NCI-H1436 treated with DMSO at 0.1 percent for 48 hours (cell line): ENCODE measurements at places on chromosomes 2 and 18.

DNA sequence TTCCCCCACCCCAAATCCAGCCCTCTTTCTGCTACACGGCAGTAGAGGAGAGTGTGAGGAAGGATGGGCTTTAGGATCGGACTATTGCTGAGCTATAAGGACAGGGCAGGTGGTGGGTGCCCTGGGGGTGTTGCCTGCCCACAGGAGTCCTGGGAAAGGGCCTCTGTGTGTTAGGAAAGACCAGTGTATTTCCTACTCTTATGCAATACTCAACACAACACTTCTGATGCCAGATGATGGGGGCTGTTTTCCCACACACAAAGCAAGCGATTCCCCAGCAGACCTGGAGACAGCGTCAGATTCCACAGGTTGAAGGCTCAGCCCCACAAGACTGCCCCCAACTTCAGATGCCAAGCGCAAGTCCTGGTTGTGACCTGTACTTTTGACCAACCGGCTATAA, 91.0 kb upstream of the LCLAT1 start:
- no peak for DNase-seq

DNA sequence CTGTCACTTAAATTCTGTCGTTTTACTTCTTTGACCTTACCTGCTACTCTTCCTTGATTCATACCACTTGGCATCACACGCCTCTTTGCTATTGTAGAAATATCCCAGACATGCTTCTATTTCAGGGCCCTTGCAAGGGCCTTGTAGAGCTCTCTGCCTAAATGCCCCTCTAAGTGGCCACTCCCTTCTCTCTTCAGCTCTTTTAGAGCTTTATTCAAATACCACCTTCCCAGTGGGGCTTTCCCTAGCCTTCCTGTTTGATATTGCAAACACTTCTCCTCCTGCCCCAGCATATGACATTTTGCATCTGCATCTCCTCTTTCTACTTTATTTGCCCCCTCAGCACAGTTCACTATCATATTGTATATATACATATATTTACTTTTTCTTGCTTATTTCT, 54.0 kb downstream of the PELI1 start:
- no peak for DNase-seq

DNA sequence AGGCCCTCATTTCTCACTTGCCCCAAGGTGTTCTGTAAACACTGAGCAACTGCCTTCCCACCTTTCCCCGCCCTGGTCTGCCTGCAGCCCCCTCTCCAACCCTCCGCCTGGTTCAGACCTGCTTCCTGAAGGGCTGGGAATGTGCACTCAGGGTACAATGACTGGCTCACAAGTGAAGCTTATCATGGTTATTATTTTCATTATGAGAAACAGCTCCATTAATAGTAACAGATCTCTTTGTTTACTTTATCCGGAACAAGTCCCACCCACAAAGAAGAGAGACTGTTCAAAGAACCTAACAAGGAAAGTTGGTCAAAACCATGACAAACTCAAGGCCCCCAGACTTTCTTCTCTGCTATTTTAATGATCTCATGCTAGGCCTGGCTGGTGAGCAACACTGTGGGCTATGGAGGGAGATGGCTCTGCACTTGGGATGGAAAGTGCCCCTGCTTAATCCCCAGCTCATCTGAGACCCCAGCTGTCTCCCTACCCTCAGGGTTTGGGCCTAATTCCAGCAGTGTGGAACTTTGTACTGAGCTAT, 36.7 kb downstream of the ARHGAP25 start:
- no peak for DNase-seq

DNA sequence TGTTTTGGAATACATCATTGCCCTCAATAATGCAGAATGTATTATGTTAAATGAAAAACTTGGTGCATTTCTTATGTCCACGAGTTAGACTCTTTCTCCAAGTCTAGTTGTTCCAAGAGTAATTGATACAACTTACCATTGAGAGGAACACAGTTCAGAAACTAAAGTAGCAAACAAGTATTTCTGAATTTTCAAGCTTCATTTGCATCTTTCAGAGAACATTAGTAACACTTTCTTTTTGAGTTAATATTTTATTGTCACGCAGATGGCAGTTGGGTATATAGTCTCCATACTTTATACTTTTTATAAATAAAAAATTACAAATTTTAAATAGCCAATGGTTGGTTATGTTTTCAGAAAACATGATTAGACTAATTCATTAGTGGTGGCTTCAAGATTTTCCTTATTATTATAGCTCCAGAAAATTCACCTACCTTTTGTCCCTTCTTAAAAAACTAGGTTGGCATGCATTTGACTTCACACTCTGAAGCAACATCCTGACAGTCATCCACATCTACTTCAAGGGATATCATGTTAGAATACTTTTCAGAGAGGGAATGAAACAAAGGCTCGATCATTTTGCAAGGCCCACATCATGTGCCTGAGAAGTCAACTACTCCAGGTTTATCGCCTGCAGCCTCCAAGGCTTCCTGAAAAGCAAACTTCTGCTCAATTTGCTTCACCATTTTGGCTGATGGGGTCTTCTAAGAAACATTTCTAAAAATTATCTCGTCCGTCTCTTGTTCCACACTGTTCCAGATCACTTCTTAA, 29.9 kb downstream of the LYPD6B start:
- DNase-seq, result no peak

DNA sequence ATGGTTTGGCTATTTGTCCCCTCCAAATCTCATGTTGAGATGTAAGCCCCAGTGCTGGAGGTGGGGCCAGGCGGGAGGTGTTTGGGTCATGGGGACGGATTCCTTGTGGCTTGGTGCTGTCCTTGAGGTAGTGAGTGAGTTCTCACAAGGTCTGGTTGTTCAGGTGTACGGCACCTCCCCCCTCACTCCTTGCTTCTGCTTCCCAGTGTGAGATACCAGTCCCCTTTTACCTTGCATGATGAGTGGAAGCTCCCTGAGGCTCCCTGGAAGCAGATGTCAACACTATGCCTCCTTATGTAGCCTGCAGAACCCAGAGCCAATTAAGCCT, 232.6 kb downstream of the LDLRAD4 start:
- DNase-seq, result no peak

DNA sequence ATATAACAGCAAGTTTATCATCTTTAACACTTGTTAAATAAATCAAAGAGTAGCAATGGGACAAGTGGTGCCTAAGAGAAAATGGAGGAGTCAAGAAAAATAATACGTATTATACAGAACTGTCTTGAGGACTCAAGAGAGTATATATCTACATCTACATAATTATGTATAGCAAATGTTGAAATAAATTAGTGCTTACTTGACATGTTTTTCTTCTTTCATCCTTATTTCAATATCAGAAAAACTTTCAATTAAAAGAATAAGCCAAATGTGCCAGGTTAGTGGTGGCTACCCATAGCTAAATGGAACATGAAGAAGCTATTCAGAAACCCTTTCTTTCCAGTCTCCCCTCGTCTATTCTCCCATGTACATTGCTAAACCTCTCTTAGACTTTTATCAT, 267.3 kb upstream of the SPOPL start:
- no peak for DNase-seq

GRCh38 chr18:8397034-8397433, 212.2 kb upstream of the RAB12 start:
- DNase-seq, result no peak

DNA sequence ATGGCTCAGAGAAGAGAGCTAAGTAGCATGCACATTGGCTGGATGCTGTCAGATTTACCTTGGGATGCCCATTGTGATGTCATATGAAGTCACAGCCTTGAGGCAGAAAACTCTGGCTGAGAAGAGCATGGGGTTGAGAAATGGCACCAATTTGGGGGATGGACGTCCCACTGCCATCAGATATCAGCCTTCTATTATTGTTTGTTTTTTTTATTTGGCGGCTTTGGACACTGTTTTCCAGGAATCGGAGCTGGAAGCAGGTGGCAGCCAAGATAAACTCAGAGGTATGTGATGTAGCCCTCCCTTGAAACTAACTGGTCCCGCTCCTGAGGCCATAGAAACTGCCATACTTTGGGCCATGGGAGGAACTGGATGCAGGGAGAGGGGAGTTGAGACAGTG, 40.6 kb downstream of the GCKR start:
- DNase-seq, result no peak

GRCh38 chr18:57836557-57836956, 33.4 kb upstream of the ATP8B1 start:
- DNase-seq, result no peak

DNA sequence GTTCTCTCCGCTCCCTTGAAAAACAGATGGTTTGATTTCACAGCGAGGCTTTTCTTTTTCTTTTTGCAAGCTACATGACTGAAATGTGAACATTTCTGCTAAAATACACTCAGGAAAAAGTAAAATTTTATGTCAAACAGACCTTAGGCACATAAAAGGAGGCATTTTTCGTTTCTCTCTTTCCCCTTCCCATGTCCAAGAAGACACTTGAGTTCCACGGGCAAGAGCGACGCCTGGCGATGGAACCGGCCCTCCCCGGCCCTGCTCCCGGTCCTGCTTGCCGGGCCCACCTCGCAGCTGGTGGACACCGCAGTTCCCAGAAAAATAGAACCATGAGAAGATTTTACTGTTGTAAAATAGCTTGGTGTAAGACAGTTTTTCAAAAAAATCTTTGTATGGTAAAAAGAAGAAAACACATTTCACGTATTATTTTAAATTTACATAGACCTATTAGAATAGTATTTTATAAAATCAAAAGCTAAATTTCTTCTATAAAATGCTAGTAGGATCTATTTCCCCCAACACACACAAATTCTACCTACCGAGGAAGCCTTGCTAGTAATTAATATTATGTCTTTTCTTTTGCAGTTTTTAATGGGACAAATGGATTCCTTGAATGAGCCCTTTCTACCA, 2.3 kb upstream of the ALKAL2 start:
- no peak for DNase-seq

- DNase-seq, result no peak
Measured at GRCh38 chr2:138293045-138293444, 208.5 kb upstream of the SPOPL start.

DNA sequence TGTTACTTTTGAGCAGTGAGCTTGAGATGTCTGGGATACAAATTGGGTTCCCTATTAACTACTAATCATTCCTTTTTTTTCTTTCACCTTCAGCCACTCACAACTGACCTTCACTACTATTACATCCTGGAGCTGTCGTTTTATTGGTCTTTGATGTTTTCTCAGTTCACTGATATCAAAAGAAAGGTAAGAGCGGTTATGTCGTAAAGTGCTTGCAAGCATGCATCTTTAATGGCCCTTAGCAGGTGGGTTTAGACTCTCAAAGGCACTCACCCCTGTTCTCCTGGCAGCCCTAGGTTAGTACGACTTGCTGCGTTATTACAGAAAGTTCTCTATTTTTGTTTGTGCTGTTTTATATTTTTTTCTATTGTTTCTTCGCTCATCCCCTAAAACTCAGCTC, 107.6 kb upstream of the NOSTRIN start:
- no peak for DNase-seq

DNA sequence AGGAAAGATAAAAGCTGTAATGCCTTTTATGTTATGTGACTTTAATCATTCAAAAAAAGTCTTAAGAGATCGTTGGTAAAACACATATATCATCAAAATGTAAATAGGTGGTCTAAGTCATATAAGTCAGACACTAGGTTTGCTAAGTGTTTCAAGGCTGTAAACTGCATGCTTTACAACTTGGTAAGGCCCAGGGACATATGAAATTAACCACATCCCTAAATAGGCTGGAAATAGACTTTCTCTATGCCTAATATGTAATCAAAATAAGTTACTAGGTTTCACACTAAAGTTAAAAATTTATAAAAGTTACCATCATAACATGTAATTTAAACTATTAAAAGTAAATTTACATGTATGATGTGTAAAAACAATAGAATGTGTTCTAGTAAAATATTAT, 946.3 kb upstream of the LRATD1 start:
- DNase-seq, result no peak

DNA sequence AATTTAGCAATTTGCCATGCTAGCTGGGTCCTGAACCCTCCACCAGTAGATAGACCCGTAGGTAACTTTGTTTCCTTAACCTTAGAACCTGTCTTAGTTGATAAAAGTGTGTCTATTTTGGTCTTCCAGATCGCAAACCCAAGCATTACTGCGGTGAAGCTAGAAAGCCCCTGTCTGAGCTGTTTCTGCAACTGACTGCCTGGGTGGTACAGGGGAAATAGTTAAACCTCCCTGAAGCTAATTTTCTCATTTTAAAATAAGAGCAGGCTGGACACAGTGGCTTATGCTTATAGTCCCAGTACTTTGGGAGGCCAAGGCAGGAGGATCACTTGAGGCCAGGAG, 101.7 kb upstream of the MSH2 start:
- no peak for DNase-seq

GRCh38 chr2:54767921-54768320, 44.5 kb downstream of the EML6 start:
- DNase-seq, result no peak

- no peak for DNase-seq
Measured at GRCh38 chr2:172858473-172858745, 122.8 kb downstream of the RAPGEF4 start.

- DNase-seq, result no peak
Measured at GRCh38 chr2:122034777-122035176, 279.3 kb downstream of the TSN start.

GRCh38 chr2:152694161-152694661, 23.1 kb downstream of the PRPF40A start:
- no peak for DNase-seq

DNA sequence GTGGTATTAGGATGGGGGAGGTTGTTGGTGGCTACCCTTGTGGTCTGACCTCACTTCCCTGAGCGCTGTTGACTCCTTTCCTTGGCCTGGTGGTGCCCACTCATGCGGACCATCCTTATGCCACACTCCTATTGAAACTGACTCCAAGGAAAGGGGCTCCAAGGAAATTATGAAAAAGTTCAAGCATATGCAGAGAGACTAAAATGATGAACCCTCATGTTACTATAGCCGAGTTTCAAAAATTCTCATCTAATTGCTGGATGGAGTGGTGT, 96.2 kb upstream of the STPG4 start:
- no peak for DNase-seq

DNA sequence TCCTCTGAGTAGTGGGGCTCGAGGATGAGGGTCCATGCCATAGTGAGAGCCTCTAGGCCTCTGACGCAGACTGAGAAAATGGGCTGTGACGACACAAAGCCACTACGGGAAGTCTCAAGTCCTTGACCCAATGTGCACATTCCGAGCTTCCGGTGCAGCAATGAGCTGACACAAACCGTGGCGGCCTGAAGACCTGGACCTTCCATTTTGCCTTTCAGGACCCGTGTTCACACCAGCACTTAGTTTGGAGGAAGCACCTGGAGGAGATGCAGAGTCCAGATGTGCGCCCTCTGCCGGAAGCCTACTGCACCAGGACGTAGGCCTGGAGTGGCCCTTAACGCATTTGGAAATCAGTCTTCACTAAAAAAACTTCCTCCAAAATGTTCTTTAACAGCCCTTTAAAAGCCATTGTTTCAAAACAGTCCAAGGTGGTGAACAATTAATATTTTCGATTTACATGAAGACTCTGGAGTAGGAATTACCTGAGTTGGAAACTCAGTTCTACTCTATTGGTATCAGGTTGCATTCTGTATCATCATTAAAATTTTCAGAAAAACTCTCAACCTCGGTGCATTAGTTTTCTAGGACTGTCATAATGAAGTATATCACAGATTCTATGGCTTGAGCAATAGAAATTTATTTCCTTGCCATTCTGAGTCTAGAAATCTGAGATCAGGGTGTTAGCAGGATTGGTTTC, 33.9 kb downstream of the BMP10 start:
- no peak for DNase-seq
